ENCODE measurements at places on chromosomes 12 and 14.

DNA sequence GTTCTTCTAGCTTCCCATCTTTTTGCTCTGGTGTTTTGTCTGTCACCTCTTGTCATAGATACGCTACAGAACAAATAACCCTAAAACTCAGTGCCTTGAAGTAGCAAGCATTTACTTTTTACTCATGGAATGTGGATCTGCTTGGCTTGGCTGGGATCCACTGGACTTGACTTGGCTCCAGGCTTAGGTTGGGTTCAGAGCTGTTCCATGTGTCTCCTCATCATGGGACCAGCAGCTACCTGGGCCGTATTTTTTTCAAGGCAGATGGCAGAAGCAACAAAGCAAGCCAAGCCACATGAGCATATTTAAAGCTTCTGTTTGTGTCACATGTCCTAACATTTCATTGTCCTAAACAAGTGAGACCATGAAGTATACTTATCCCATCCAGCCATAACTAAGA lies 48.7 kb upstream of the ATF1 start:
- no peak for DNase-seq

- no peak for DNase-seq
Measured at GRCh38 chr14:100256339-100256895, 17.5 kb downstream of the YY1 start.

DNA sequence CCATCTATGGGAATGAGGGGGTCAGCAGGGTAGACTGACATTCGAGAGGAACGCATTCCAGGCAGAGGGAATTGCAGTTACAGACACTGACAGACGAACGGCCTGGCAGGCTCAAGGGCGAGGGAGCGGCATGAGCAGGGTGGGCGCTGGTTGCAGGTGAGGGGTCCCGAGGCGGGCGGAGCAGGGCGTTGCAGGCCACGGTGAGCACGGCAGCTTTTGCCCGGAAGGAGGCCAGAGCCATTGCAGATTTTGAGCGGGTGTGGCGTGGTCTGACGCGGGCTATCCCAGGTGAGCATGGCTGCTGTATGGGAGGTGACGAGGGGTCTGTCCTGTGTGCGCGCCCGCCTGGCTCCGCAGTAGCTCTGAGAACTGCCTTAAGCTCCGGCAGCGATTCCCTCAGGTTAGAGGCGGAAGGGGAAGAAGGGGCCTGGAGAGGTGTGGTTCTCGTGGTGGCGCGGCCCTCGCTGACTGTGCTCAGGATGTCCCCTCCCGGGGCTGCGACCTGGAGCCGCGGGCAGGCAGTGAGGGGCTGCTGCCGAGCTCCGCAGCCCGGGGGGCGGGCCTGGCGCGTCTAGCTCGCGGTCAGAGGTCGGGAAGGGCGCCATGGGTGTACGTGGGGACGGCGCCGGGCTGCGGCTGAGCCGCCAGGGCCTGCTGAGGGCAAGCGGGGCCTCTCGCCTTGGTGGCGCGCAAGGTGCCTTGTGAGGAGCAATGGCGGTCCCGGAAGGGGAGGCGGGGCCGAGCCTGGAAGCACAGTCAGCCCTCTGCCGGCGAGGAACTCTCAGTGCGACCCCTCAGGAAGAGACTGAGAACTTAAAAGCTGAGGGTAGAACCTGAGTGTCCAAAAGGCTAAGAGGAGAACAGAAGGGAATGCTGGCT lies 177.1 kb downstream of the CACNA1C start:
- no peak for DNase-seq

DNA sequence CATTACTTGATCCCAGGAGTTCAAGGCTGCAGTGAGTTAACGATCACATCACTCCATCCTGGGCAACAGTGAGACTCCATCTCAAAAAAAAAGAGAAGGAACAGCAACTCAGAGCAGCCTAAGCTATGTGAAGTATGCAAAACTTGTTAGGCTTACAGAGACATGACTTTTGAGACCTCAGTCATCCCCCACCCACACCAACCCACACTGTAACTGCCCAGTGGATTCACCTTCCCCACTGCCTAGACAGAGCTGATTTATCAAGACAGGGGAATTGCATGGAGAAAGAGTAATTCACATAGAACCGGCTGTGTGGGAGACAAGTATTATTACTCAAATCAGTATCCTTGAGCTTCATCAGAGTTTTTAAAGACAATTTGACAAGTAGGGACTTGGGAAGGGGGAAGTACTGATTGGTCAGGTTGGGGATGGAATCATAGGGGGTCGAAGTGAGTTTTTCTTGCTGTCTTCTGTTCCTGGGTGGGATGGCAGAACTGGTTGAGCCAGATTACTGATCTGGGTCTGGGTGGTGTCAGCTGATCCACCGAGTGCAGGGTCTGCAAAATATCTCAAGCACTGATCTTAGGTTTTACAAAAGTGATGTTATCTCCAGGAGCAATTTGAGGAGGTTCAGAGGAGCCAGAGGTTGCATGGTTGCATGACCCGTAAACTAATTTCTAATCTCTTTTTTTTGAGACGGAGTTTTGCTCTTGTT lies 6.2 kb upstream of the WDR89 start:
- DNase-seq = no peak

GRCh38 chr12:123723765-123724164 lies 11.6 kb downstream of the ATP6V0A2 start:
- no peak for DNase-seq

DNA sequence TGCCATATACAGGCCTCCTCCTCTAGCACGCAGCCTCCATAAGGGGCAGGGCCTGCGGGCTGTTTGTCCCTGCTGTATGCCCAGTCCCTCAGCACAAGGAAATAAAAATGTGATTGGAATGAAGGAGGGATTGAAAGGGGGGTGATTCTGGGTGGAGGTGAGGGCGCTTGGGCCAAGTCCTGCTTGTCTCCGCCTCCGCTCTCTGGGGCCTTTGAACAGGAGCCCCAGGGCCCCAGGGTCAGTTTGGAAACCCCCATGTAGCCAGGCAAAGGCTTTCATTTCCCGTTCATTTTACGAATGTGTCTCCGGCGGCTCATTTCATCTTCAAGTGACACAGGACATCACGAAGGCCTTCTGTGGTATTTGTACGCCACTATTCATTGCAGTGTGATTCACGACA lies 4.5 kb upstream of the CACNA2D4 start:
- DNase-seq = no peak

- no peak for DNase-seq
Measured at GRCh38 chr12:20510811-20511210, 142.5 kb downstream of the PDE3A start.

GRCh38 chr12:108495054-108495453 lies 20.0 kb upstream of the FICD start:
- DNase-seq = no peak

DNA sequence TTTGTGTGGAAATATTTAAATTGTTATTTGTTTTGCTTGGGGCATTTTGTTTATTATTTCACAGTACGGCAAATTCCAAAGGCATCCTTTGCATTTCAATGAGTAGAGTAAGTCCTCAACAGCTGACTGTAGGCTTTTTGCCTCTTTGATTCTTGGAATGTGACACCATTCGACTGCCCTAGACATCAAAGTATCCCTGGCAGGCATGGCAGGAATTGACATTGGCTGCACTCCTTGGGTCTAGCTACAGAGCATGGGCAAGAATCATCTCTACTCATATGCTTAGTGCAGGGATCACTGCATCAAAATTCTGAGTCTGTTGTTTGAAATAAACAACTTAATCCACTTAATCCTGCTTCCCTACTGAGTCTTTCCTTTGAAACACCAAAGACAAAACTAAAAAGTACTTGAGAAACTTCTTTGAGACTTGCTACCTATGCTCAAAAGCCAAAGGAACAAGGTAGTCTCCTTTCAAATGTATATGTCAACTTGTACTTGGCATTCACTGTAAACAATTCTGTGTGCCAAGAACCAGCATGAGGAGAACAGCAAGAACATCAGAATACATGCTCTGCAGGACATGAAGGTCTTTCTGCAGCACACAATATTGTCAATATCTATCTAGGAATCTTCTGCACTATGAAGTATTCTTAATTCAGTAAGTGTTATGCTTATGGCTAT lies 1569.0 kb upstream of the FLRT2 start:
- no peak for DNase-seq

DNA sequence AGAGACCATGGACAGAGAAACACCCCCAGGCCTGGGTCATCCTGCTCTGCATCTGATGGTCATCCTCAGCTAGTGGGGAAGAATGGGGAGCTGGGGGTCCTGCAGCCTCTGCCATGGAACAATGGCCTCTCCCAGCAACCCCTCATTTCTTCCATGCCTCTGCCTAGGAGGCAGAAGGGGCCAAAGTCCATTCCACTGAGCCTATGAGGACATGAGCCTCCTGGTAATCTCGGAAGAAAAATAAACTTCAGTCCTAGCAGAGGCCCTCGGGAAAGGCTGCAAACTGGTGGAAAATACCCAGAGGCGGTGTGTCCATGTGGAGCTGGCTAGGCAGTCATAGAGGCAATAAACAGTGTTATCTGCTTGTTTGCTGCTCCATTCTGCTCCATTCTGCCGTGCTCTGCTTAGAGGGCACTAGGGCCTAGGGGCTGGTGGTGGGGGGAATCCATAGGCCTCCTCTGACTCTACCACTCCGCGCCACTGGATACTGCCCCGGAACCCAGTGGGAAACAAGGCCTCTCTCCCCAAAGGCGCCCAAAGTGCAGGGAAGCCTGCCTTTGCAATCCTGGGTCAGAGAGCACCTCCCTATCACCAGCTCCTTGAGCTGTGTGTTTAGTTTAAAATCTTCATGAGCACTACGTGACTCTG lies 4.5 kb downstream of the PGF start:
- no peak for DNase-seq

GRCh38 chr12:6093764-6094163 lies 30.7 kb downstream of the VWF start:
- no peak for DNase-seq

DNA sequence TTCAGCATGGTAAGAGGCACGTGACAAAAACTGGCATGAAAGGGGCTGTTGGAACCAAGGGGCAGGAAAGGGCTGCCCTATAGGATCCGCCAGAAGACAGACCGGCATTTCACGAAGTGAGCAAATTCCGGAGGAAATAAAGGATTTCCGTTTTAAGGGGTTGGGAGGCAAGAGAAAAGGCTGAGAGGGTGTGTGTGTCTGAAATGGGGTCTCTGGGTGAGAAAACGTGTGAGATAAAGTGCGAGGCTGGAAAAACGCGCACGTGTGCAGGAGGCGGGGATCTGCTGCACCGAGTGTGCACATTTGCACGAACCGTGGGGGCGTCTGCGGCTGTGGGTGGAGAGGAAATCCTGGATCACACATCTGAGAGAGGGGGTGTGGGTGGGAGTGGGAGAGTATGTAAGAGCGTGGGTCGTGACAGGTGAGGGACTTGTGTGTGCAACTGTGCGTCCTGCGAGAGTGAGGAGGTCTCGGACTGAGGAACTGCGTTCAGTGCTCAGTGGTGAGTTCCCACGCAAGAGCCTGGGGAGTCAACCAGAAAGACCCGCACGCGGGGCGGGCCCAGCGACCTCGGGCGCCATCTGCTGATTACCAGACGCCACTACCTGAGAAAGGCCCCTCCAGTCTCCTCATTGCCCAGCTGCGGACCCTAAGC lies 37.0 kb upstream of the P2RX7 start:
- peak; percentile 35 for DNase-seq

DNA sequence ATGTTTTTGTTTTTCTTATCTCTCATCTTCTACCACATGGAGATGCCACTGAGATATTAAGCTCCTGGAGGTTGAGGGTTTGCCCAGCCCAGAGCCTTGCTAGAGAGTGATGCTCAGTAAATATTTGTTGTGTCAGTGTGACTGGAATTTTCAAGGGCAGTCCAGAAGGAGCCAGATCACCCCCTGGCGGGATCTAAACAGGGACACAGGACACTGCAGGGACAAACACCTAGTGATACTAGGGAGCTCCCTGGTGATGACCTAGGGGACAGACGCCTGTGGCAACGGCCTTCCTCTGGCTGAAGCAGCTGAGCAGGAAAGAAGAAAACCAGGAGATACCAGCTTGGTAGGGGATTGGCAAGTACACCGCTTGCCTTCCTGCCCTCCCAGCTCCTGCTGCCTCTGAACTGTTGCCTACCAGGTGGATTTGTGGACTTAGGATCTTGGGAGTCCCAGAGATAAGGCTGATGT lies 714.4 kb upstream of the TBX3 start:
- DNase-seq = peak; percentile 84

DNA sequence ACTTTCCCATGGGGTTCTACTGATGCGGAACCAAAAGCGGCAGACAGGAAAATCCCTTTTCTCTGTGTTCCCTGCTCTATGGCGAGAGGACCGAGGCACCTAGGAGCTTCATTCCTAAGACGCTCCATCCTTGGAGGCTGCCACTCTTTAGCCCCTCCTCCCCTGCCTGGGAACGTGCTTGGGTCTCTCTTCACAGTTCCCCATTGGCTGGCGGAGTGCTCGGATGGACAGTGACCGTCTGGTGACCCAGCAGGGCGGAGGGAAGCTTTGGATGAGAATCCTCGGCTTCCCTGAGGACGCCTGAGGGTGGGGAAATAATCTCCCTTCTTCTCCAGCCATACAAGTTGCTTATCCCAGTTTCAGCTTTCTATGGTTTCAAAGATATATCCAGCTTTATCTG lies 37.3 kb downstream of the KCNA5 start:
- DNase-seq = no peak

DNA sequence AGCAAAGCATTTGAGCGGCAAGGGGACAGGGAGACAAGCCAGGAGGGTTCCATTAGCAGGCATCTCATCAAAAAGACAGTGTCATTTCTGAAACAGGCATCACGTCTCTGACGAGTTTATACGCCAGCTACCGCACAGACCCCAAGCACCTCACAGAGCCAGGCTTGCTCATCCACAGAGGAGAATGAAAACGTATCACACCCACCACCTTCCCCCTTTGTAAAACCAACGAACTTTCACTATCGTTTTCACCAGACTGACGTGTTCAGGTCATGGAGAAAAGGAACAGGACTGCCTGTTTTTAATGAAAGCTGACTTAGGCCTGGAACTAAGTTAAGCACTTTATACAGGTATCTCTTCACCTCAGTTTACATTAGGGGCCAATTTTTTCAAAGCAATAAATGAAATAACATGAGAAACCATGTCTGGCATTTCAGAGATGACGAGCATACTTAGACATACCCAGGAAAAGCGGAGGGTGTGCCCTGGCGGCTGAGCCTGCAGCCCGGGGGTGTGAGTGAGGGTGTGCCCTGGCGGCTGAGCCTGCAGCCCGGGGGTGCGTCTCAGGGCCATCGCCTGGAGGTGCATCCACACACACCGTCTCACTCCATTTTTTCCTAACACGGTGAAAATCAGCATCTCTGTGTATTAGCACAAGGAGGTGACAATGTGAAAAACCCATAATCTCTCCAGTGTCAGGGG lies 41.9 kb downstream of the STX2 start:
- DNase-seq = no peak

DNA sequence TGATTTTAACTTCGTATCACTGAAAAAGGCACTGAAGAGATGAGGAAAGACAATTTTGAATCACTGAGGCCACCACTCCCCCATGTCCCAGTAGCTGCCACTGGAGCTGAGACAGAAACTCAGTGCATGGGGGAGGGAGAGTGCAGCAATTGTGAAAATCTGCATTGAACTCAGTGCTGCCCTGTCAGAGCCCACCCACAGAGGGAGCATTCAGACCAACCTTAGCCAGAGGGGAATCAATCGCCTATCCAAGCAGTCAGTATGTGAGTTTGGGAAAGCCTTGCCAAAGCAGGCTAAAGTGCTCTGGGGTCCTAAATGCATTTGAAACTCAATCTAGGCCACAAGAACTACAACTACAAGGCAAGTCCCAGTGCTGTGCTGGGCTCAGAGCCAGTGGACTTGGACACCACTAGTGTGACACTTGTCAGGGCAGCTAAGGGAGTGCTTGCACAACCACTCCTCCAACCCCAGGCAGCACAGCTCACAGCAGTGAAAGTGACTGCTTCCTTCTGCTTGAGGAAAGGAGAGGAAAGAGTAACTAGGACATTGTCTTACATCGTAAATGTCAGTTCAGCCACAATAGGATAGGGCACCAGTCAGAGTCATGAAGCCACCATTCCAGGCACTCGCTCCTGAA lies 13.3 kb downstream of the RNASE3 start:
- no peak for DNase-seq

GRCh38 chr12:111616177-111616623 lies 17.1 kb upstream of the ATXN2 start:
- DNase-seq = no peak

Measured in NCI-H510A (cell line).